Dermis lymphatic vessel endothelial cell (primary cell): ENCODE measurements at places on chromosomes 16 and 17. TPM values are rescaled to one million over a fixed set of nuclear protein-coding genes. Genes with fewer than 3 reads are reported as not detected.

Gene MPO
- total RNA-seq = not detected in 2 replicates

Gene MT1M
- 0.43 and 0.54 TPM in 2 replicates for total RNA-seq

Gene ADAM11
- total RNA-seq = under 0.01 TPM in 1 of 2 replicates, not detected in the other

Gene SLC25A39
- total RNA-seq = 51.4 and 54.2 TPM in 2 replicates

Gene SLC5A2
- total RNA-seq = 0.11 TPM in 1 of 2 replicates, not detected in the other

Gene PIPOX
- total RNA-seq = 0.86 and 2.3 TPM in 2 replicates

Gene NACA2
- total RNA-seq = not detected in 2 replicates

Gene CHST4
- total RNA-seq = not detected in 2 replicates

Gene CFAP52
- total RNA-seq = not detected in 2 replicates

Gene POLR3K
- total RNA-seq = 4.0 and 4.8 TPM in 2 replicates

Gene CCL1
- not detected in 2 replicates for total RNA-seq

Gene CSH1
- total RNA-seq = not detected in 2 replicates
